Right renal pelvis (tissue), 4 donors: ENCODE measurements at places on chromosomes 11 and 22. TPM values are rescaled to one million over a fixed set of nuclear protein-coding genes. Genes with fewer than 3 reads are reported as not detected.

DNA sequence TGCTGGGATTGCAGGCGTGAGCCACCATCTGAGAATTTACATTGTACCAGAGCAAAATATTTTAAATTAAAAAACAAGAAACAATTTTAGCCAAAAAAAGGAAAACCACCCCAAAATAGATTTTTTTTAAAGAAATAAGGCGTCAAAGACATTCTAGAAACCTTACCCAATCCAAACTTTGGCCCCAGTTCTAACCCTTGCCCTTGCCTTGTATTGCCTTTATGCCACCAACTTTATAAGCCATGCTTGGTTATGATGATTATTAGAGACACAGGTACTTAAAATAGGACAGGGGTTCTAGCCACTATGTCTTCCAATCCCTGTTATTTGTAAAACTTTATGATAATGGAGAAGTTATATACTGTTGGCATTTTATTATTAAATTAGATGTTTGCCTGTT, 11.8 kb downstream of the C11orf54 start:
- DNase-seq = no peak

DNA sequence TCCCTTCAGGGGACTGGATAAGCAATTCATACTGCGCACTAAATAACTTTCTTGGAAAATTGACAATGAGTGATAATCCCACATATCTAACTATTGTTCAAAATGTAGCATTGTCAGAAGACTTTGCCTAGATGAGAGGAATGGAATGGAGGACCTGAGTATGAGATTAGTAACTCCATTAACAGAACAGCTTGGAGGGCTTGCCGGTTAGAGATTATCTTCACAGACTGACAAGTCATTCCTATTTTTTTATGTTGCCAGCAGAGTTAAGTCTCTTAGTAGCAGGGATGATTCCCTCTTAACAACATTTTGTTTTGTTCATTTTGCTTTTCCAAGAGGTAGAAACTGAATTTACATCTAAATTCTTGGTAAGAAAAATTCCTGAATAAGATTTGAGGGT, 7.1 kb upstream of the BACE1-AS start:
- DNase-seq = no peak

DNA sequence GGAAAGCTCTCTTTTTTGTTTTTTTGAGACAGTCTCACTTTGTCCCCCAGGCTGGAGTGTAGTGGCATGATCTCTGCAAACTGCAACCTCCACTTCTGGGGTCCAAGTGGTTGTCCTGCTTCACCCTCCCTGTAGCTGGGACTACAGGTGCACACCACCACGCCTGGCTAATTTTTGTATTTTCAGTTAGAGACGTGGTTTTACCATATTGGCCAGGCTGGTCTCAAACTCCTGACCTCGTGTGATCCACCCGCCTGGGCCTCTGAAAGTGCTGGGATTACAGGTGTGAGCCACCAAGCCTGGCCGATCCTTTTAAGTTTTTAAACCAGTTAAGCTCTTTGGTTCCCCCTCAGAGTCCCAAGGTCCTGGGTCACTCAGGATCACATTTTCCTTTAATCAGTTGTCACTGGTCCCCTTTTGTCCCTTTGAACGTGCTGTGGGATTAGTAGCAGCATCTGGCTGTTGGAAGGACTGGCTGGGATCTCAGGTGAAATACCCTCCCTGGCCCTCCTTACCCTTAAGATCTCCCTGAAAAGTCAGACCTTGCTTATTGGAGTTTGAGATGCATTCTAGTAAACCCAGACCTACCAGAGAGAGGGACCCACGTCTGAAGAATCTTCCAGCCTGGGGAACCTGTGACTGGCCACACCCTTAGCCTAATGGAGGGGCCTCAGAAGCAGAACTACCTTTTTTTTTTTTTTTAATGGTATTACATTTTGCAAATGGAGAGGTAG, 8.1 kb downstream of the MALAT1 start:
- DNase-seq = peak; percentile 73

- no peak for DNase-seq
Measured at GRCh38 chr11:102287964-102288724, 29.1 kb upstream of the BIRC3 start.

DNA sequence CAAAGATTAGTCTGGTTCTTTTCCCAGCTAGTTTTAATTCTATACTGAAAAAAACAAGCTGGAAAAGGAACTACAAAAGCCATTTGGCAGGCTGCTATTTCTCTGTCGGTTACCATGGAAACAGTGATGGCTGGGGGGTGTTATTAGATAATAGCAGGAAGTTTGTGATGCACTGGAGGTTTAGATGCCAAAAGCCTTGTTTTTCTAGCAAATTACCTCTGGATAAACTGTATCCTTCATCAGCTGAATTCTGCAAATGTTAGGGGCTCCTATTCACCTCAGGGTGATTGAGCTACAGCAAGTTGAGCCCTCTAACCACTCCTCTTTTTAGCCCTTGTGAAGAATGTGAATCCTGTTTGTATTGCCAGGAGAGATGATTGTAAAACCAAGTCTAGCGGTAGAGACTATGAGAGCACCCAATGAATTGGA, 25.2 kb downstream of the ALKBH3 start:
- peak; percentile 51 for DNase-seq

DNA sequence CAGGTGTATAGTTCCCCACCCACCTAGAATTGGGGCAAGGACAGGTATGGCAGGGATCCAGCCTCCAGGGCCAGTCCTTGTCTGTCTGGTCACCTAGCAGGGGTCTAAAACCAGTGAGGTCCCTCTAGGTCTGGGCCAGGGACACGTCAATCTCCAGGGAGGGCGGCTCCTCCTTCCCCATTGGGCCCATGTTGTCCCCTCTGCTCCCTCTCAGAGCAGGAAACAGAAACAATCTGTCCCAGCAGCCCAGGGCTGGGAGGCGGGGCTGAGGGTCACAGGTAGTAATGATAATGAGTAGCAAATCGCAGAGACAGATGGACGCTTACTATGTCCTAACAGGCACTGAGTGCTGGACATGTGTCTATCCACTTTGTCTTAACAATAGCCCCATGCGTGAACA, 22.8 kb upstream of the SYT7 start:
- no peak for DNase-seq

GRCh38 chr11:86052693-86053641, 15.9 kb downstream of the PICALM start:
- no peak for DNase-seq

GRCh38 chr11:65043881-65044501, 3.0 kb downstream of the SAC3D1 start:
- no peak for DNase-seq

DNA sequence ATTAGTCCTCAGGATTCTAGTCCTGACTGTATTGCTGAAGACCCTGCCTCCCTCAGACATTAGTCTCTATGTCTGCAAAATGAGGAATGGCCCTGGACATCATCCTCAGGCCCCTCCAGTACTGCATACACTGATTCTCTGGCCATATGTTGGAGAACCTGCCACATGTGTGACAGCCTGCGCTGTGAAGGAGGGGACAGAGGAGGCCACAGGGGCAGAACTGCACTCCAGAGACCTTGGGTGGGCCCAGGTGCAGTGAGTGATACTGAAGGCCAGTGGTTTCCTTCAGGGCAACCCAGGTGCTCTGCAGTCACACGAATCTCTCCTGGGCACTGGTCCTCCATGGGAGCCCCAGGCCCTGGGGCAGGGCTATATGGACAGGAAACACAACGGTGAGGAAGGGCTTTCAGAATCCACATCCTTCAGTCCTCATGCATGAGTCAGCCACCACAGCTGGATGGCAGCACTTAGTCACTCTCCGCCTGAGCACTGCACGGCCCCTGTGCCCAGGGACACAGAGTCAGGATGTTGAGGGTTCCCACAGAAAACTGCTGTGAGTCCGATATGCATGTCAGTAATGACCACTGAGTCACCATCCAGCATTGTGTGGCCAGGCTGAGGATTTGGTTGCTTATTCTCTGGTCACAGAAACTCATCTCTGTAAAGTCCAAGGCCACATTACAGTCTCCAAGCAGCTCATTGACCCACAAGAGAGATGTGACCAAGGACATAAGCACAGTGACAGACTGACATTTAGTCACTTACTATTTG, 39.7 kb downstream of the ME3 start:
- DNase-seq = no peak

DNA sequence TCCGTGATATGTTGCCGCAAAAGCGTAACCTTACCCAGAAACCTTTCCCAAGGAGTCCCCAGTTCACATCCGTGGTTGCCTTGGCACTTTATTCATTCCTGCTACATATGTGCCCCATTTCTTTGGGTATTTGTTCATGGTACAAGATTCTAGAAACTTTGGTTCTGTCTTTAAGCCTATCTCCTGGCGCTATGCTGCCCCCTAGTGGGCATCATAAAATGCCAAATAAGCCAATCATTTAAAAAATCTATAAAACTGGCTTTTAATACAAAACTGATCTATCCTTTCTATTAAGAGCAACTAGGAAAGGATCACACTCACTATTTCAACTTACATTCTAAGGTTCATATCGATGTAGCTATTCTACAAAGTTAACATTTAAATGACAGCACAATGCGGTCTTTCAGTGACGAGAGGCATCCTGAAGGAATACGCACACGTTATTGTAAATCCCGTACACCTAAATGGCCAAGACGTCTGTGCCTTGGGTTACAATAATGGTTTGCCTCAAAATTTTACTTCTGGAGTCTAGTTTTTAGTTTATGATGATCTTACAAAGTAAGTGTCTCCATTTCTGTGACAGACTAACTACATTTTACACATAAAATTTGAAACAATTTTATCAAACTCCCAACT, 16.2 kb downstream of the PIWIL3 start:
- peak; percentile 50 for DNase-seq

- DNase-seq = no peak
Measured at GRCh38 chr11:57150454-57150917, 31.3 kb upstream of the LRRC55 start.

DNA sequence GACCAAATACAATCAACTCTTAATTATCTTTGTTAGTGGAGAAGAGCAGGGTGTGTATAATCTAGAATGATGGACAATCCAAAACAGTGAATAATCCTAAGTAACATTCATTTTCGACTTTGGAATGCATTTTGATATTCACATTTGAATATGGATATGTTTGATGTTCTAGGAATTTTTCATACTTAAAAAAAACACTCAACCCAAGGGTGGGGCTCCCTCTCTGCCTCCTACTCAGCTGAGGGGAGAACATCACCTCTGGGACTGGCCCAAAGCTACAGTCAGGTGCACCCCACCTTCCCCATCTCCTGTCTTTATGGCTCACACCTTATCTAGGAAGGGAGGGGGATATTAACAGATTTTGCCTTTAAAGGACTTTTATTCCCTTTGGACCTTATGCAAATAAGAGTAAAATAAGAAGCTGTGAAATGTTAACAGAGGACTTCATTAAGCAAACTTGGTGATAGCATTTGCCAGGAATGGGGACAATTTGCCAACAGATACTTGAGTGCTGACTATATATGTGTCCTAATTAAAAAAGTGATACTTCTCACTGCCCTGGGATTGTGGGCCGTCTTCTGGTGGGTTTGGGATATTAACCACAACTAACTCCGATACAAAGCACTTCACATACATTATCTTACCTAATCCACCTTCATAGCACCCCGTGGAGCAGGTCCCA, 187.0 kb downstream of the ST3GAL4 start:
- DNase-seq = no peak

DNA sequence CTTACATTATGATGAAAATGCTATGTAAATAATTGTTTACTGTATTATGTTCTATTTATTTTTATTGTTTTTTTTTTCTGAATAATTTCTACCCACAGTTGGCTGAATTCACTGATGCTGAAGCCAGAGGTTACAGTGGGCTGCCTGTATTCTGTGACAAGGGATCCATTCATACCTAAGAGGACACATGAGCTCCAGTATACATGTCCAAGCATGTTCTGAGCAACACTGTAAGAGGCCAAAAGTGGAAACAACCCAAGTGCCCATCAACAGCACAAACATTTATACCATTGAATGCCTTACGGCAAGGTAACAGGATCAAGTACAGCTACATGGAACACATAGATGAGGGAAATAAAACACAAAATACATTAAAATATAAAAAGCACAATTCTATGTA, 1.4 kb upstream of the SRSF8 start:
- no peak for DNase-seq

- DNase-seq = no peak
Measured at GRCh38 chr22:46031965-46032851, 55.2 kb upstream of the WNT7B start.

- no peak for DNase-seq
Measured at GRCh38 chr22:45744442-45744841, 72.8 kb downstream of the ATXN10 start.

DNA sequence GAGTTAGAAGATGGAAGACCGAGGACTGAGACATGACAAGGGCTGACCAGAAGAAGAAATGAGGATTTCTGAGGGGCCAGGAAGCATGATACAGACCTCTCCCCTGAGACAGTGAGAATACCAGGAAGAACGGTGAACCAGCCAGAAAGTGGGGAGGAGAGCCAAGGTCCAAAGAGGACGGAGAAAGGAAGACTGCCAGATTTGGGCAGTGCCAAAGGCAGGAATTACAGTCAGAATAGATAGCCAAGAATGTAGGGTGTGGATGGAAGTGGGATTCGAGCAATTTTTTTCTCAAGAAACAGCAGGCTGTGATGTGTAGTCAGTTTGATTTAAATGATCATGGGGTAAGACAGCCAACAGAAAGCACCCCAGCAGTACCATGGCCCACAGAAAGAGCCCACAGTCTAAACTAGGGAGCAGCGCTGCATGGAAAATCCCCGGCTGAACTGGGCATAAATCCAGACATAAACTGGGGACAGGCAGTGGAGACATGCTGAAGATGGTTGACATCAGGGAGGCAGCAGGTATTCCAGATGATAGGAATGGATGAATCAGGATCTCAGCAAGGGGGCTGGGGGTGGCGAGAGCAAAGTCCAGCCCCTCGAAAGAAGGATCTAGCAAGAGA, 67.3 kb upstream of the BARX2 start:
- no peak for DNase-seq

- DNase-seq = no peak
Measured at GRCh38 chr11:93123351-93123898, 74.4 kb downstream of the SLC36A4 start.

GRCh38 chr11:3853899-3854659, 1.4 kb upstream of the STIM1 start:
- no peak for DNase-seq

GRCh38 chr11:1436468-1437039, 46.8 kb downstream of the BRSK2 start:
- no peak for DNase-seq

GRCh38 chr11:66188580-66188979, 79.9 kb upstream of the RAB1B start:
- no peak for DNase-seq

- no peak for DNase-seq
Measured at GRCh38 chr11:76279646-76280045, 73.3 kb upstream of the WNT11 start.

GRCh38 chr11:115581871-115582639, 77.8 kb upstream of the CADM1 start:
- no peak for DNase-seq

- DNase-seq = no peak
Measured at GRCh38 chr11:128737704-128738103, 43.8 kb downstream of the FLI1 start.

- DNase-seq = no peak
Measured at GRCh38 chr22:37925767-37926166, 19.7 kb downstream of the MICALL1 start.

GRCh38 chr22:40204321-40205116, 26.8 kb downstream of the TNRC6B start:
- DNase-seq = no peak

MMP12 gene
- 2.5 TPM for polyA plus RNA-seq

WNT11 gene
- polyA plus RNA-seq = 28.1 TPM

OR5A1 gene
- polyA plus RNA-seq = not detected

TMPRSS5 gene
- polyA plus RNA-seq = 0.98 TPM

TTC17 gene
- polyA plus RNA-seq = 102 TPM

SAA2 gene
- polyA plus RNA-seq = not detected

PRG3 gene
- polyA plus RNA-seq = not detected

B3GAT1 gene
- polyA plus RNA-seq = 3.8 TPM

OR52A1 gene
- polyA plus RNA-seq = 0.03 TPM

KCNC1 gene
- 0.59 TPM for polyA plus RNA-seq

CTNND1 gene
- 226 TPM for polyA plus RNA-seq
